ENCODE measurements at places on chromosomes 16 and 17. TPM values are rescaled to one million over a fixed set of nuclear protein-coding genes. Genes with fewer than 3 reads are reported as not detected.
A peak's percentile ranks its signal among the peaks of the same experiment; 100 is the strongest.

- DNase-seq: no peak
- H3K27ac ChIP-seq: no peak overlapping the region
- H3K36me3 ChIP-seq: no peaks in the 10 kb centered on the region
Observed at GRCh38 chr17:74954665-74955421, 17.7 kb downstream of the HID1 start.

GRCh38 chr17:74920306-74920620 lies 2.8 kb downstream of the USH1G start:
- no peak overlapping the region for H3K27ac ChIP-seq
- peak; percentile 43 for DNase-seq
- no peaks in the 10 kb centered on the region for H3K4me1 ChIP-seq
- H3K36me3 ChIP-seq: no peaks in the 10 kb centered on the region

DNA sequence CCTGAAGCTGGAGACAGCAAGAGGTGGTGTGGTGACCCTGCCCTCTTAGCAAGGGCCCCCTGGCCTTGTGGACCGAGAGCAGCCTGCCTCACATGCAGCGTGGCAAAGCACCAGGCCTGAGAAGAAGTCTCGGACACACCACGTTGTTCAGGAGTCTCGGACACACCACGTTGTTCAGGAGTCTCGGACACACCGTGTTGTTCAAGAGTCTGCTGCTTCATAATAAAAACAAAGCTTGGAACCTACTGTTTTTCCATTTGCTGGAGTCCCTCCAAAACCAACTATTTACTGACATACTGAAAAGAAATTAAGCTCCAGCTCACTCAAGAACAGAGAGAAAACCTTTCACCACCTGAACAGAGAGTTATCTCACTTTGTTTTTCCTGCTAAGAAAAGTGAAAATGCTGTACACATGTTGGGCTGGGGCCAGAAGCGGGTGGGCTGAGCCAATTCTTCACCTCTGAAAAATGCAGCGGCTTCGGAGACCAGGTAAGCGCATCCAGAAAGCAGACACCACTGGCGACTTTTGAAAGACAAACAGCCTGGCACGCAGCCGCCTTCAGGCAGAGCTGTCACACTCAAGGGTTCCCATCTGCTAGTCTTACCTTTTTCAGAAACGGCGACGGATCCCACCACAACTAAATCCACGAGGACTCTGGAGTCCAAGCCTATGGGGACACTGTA lies 8.9 kb downstream of the MTHFSD start:
- DNase-seq: no peak
- no peaks in the 10 kb centered on the region for H3K36me3 ChIP-seq
- no peaks in the 10 kb centered on the region for H3K27me3 ChIP-seq
- no peaks in the 10 kb centered on the region for H3K4me1 ChIP-seq
- H3K27ac ChIP-seq: no peak overlapping the region
- no peak overlapping the region for H3K4me3 ChIP-seq

- no peaks in the 10 kb centered on the region for H3K27me3 ChIP-seq
- peak; percentile 91 for DNase-seq
- no peak overlapping the region for H3K27ac ChIP-seq
- H3K4me3 ChIP-seq: no peak overlapping the region
- 0 out of 2 replicates have a peak, but pooled peaks cover 3% of the 10 kb centered on the region for H3K4me1 ChIP-seq
Observed at GRCh38 chr16:58511933-58512815, 3.1 kb upstream of the SETD6 start.

DNA sequence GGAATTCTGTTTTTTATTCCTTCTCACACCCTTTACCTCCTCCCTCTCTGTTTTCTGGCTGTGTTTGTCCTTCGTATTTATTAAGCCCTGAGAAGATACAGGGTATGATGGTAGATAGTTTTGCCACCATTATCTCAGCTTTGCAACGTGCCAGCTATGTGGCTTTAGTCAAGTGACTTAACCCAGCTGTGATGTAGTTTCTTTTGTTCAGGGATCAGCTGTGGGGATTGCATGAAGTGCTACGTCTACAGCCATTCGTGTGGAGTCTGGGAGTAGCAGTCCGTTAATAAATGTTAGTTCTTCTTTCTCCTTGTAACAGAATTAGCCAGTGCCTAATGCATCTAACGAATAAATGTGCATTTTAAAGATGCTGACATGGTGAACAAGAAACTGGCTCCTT lies 128.4 kb downstream of the HAPSTR1 start:
- no peak overlapping the region for H3K4me3 ChIP-seq
- no peaks in the 10 kb centered on the region for H3K27me3 ChIP-seq
- no peak overlapping the region for H3K27ac ChIP-seq

PRSS33 gene
- total RNA-seq: not detected

DNA sequence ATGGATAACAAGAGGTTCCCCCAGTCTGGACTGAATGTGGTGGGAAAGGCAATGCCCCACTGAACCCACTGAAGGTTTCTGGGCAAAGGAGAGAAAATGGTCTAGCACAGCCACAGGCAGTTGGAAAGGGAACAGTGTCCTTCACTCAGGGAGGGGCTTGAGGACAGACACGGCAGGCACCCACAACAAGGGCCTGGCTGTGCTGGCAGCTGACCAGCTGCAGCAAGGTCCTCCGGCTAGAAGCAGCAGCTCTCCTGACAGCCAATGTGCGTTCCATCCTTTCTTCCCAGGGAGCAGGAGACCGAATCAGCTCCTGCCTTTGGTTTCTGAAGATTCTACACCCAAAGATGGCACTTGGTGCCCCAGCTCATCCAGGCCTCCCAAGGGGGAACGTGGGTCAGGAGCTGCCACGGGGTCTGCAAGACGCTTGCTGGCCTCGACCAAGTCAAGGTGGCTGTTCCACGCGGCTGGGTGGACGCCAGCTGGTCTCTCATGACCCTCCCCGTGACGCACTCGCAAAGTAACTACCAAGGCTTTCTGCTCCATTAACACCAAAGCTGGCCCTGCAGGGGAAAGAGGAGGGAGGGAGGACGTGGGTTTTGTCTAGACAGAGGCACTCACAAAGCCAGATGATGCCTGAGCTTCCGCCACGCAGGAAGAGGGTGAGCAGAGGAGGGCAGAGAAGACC lies 11.1 kb downstream of the ABR start:
- no peaks in the 10 kb centered on the region for H3K27me3 ChIP-seq
- H3K4me1 ChIP-seq: no peaks in the 10 kb centered on the region
- no peak overlapping the region for H3K27ac ChIP-seq
- peaks cover 4% of the 10 kb centered on the region for H3K36me3 ChIP-seq
- H3K4me3 ChIP-seq: no peak overlapping the region

IRF8 gene
- not detected for total RNA-seq

WSCD1 gene
- 33.6 TPM for total RNA-seq

DNA sequence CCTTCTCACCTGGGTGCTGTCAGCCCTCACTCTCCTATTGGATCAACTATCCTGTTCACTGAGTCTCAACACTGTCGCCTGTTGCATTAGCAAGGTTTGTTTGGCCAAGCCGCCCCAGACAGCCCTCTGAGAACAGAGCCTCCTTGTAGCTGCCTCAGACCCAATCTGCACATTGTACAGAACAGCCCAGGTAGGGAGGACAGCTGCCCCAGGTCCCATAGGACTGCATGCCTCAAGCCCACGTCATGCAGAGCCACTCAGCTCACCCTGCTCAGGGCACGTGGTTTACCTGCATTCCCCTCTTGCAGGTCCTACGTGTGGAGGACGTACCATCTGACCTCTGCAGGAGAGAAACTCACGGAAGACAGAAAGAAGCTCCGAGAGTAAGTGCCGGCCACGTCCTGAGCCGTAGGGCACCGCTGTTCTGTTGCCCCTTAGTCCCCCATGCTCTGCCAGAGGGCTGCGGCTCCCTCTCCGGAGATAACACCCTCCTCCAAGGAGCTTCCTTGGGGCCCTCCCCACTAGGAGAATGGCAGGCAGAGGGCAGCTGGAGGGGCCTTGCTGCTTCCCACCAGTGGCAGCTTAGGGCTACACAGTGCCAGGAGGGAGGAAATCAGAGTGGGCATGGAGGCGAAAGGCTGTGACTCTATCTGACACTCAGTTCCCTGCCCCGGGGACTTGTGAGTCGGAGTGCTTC lies 2.8 kb downstream of the SNRNP25 start:
- H3K4me3 ChIP-seq: no peak overlapping the region
- H3K36me3 ChIP-seq: peaks cover 30% of the 10 kb centered on the region
- H3K27ac ChIP-seq: no peak overlapping the region
- H3K4me1 ChIP-seq: no peaks in the 10 kb centered on the region
- DNase-seq: no peak

HBA1 gene
- 7.2 TPM for total RNA-seq

DNA sequence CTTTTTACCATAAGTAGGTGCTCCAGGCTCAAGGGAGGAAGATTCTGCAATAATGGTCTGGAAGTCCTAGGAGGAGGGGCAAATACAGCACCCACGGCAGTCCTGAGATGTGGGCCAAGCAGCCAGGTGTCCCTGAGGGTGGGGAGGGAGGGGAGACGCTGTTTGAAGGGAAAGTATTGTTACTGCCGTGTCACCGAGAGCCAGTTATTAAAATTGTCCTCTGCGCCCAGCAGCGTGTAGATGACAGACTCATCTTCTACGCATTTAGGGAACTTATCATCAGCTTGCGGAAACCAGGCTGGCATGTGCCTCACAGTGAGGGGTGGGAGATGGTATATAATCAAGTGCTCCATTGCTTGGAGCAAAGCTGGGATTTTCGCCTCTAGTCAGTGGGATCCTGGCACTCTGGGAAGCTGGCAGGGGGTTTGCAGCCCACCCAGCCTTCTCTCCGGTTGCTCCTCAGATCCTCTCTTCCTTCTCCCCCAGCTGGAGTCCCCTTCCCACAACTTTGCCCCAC lies 104.6 kb downstream of the OR1D5 start:
- H3K27me3 ChIP-seq: no peaks in the 10 kb centered on the region
- H3K36me3 ChIP-seq: peaks cover 2% of the 10 kb centered on the region
- H3K4me1 ChIP-seq: peaks cover 3% of the 10 kb centered on the region
- H3K4me3 ChIP-seq: no peak overlapping the region

- H3K4me3 ChIP-seq: no peak overlapping the region
- no peaks in the 10 kb centered on the region for H3K4me1 ChIP-seq
- no peaks in the 10 kb centered on the region for H3K27me3 ChIP-seq
- DNase-seq: no peak
- H3K36me3 ChIP-seq: peaks cover 39% of the 10 kb centered on the region
Observed at GRCh38 chr17:79084291-79085153, 9.9 kb downstream of the ENGASE start.

- DNase-seq: no peak
- H3K27ac ChIP-seq: no peak overlapping the region
- H3K27me3 ChIP-seq: no peaks in the 10 kb centered on the region
- H3K36me3 ChIP-seq: peaks cover 37% of the 10 kb centered on the region
Observed at GRCh38 chr17:7226721-7227710, 7.3 kb downstream of the ACADVL start.

PCGF2 gene
- total RNA-seq: 116 TPM

DNA sequence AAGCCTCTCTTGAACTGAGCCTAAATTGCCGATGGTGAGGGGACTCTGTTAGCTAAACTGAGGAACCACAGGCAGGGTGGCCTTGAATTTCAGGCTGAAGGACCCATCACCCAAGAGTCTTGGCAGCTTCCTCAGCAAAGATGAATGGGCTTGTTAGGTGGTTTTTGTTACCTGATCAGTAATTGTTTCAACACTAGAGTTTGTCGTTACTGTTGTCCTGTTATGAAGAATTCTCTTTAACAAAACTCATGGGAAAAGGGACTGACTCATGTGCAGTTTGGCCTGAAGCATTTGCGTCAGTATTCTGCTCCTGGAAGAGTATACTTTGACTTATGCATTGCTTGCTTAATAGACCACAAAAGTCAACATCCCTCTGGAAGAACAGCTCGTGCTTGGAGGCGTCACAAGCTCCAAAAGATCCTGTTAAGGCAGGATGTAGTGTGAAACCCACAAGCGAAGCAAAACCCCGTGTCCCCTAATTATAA lies 206.0 kb downstream of the IRX3 start:
- no peaks in the 10 kb centered on the region for H3K4me1 ChIP-seq
- no peaks in the 10 kb centered on the region for H3K27me3 ChIP-seq
- H3K27ac ChIP-seq: no peak overlapping the region
- no peak overlapping the region for H3K4me3 ChIP-seq

GRCh38 chr16:68499006-68499405 lies 40.1 kb upstream of the ZFP90 start:
- H3K4me3 ChIP-seq: no peak overlapping the region
- peaks cover 8% of the 10 kb centered on the region for H3K36me3 ChIP-seq
- DNase-seq: no peak
- H3K4me1 ChIP-seq: no peaks in the 10 kb centered on the region
- H3K27me3 ChIP-seq: no peaks in the 10 kb centered on the region

GRCh38 chr16:19363740-19364139 lies 53.9 kb upstream of the TMC5 start:
- H3K27ac ChIP-seq: no peak overlapping the region
- H3K4me1 ChIP-seq: no peaks in the 10 kb centered on the region
- peaks cover 4% of the 10 kb centered on the region for H3K36me3 ChIP-seq
- no peak for DNase-seq
- no peak overlapping the region for H3K4me3 ChIP-seq
- H3K27me3 ChIP-seq: no peaks in the 10 kb centered on the region

- DNase-seq: peak; percentile 94
- peaks cover 23% of the 10 kb centered on the region for H3K36me3 ChIP-seq
- no peaks in the 10 kb centered on the region for H3K27me3 ChIP-seq
- H3K4me1 ChIP-seq: no peaks in the 10 kb centered on the region
- no peak overlapping the region for H3K27ac ChIP-seq
Observed at GRCh38 chr17:50479522-50480141, 972 bp downstream of the RSAD1 start.

GRCh38 chr16:4176906-4177417 lies 60.7 kb upstream of the ADCY9 start:
- DNase-seq: no peak
- H3K4me3 ChIP-seq: no peak overlapping the region
- H3K27me3 ChIP-seq: no peaks in the 10 kb centered on the region
- H3K36me3 ChIP-seq: no peaks in the 10 kb centered on the region
- H3K27ac ChIP-seq: no peak overlapping the region

GRCh38 chr16:23436951-23437350 lies 16.0 kb downstream of the COG7 start:
- H3K36me3 ChIP-seq: peaks cover 11% of the 10 kb centered on the region
- no peaks in the 10 kb centered on the region for H3K4me1 ChIP-seq
- H3K27me3 ChIP-seq: no peaks in the 10 kb centered on the region
- no peak overlapping the region for H3K4me3 ChIP-seq
- no peak for DNase-seq

- peak overlapping the region; percentile 80 for H3K27ac ChIP-seq
- no peak for DNase-seq
- peak overlapping the region; percentile 95 for H3K4me3 ChIP-seq
- no peaks in the 10 kb centered on the region for H3K4me1 ChIP-seq
- H3K36me3 ChIP-seq: peaks cover 52% of the 10 kb centered on the region
- H3K27me3 ChIP-seq: no peaks in the 10 kb centered on the region
Observed at GRCh38 chr17:7241090-7241733, 1.0 kb downstream of the GABARAP start.

NOMO2 gene
- 81.2 TPM for total RNA-seq

CLEC18A gene
- 1.6 TPM for total RNA-seq

DNA sequence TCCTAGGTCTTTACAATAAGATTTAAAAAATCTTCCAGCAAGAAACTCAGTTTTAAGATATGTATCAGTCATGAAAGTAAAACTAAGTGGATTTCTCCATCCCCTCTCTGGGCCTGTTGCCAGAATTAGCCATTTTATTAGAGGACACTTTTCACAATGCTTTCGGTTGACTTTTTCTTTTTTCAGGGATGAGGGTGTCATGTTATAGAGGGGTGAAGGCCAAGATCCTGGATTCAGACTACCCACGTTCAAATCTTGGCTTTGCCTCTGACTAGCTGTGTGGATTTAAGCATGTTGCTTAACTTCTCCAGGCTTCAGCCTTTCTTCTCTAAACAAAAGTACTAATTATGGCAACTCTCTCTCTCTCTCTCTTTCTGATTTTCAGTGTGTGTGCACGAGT lies 111.7 kb upstream of the COX10 start:
- no peak overlapping the region for H3K27ac ChIP-seq
- no peak overlapping the region for H3K4me3 ChIP-seq
- no peaks in the 10 kb centered on the region for H3K36me3 ChIP-seq
- no peaks in the 10 kb centered on the region for H3K27me3 ChIP-seq
- H3K4me1 ChIP-seq: no peaks in the 10 kb centered on the region

- H3K4me3 ChIP-seq: no peak overlapping the region
- H3K36me3 ChIP-seq: no peaks in the 10 kb centered on the region
- no peak for DNase-seq
- no peak overlapping the region for H3K27ac ChIP-seq
- no peaks in the 10 kb centered on the region for H3K27me3 ChIP-seq
- no peaks in the 10 kb centered on the region for H3K4me1 ChIP-seq
Observed at GRCh38 chr16:70805787-70806186, 4.8 kb upstream of the VAC14 start.
